ENCODE measurements at places on chromosomes 6 and 20.

DNA sequence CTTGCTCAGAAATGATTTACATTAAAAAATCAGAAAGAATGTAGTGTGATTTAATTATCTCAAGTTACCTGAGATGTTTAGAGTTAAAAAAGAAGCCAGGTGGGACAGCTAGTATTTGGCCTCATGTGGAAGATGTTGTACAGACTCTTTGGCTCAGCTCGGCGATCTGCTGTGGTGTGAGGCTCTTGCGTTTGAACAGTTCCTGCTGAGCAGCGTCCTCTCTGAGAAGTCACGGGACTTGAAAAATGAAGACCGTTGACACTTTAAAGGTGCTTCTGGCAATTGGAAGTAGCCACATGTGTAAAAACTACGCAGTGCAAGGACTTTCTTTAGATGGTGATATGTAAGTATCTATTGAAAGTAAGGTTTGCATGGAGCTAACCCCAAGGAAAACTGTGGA, 169.0 kb downstream of the BACH2 start:
- no peak for DNase-seq

DNA sequence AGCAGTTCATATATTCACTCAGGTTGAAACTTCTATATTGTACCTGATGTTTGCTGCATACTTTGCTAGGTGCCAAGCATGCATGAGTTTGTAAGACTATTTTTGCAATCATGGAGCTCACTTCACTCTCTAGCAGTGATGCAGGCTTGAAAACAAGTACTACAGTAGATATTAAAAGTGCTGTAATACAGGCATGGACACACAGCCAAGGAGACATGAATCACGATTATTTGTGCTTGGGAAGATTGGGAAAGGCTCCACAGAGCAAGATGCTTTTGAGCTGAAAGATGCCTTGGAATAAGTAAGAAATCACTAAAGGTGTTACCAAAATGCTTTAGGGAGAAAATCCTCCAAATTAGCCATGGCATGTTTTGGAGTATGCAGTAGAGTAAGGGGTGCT, 427.4 kb downstream of the UTRN start:
- no peak for DNase-seq

GRCh38 chr6:63634630-63635029, 972 bp upstream of the PHF3 start:
- DNase-seq: no peak

DNA sequence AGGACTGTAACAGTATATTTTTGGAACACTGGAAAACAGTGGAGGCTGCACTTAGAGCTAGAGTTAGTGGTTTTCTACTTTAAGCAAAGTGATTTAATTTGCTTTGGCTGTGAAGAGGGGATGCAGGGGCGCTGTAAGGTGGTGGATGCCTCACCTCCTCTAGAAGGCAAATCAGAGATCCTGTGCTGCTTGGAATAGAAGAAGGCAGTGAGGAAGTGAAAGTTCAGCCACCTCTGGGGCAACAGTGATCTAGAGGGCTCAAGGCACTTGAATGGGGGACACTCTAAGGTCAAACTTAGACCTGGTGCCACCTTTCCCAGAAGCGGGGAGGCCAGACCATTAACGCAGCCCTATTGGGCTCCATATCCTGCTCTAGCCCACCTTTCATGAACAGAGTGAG, 19.0 kb upstream of the SNRPB2 start:
- DNase-seq: no peak

DNA sequence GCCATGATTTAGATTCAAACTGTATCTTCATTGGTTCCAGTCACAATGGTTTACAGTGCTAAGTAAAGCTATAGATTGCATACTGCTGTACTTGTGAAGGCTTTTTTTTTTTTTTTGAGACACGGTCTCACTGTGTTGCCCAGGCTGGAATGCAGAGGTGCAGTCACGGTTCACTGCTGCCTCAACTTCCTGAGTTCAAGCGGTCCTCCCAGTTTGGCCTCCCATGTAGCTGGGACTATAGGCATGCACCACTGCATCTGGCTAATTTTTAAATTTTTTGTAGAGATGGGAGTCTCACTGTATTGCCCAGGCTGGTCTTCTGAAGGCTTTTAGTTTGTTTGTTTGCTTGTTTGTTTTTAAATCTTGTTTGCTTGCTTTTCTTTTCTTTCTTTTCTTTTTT, 24.9 kb downstream of the ITCH start:
- DNase-seq: no peak

GRCh38 chr6:37700620-37700973, 2.9 kb upstream of the MDGA1 start:
- DNase-seq: no peak

DNA sequence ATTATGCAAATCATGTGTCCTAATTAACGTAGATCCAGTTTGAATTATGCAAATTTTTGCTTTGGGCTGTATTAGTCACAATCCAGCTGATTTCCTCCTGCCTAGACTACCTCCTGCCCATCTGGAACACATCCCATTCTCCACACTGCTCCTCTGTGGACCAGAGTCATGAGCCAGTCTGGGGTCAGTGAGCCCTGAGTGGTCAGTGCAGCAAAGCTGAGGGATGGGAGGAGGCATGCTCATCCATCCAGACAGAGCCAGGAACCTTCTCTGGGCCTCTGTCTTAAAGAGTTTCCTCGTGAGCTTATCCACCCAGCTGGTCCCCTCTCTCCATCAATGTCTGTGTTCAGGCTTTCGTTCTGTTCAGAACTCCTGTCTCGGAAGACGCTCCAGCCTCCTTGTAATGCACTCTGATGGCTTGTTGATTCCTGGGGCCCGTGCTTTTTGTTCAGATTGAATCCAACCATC, 747.8 kb downstream of the PTPRT start:
- no peak for DNase-seq

- no peak for DNase-seq
These were observed 13.8 kb upstream of the RNF8 start for GRCh38 chr6:37339741-37340638.

GRCh38 chr6:156779206-156780094, 2.3 kb downstream of the ARID1B start:
- peak; percentile 41 for DNase-seq

- no peak for DNase-seq
These were observed 383.9 kb downstream of the KIF16B start for GRCh38 chr20:16189371-16189770.

- no peak for DNase-seq
These were observed 116.5 kb downstream of the CLIC5 start for GRCh38 chr6:45898941-45899682.

- no peak for DNase-seq
These were observed 139.1 kb upstream of the VGLL2 start for GRCh38 chr6:117126213-117126612.

GRCh38 chr6:104771258-104771832, 88.4 kb downstream of the HACE1 start:
- no peak for DNase-seq

GRCh38 chr6:45685076-45685475, 307.3 kb upstream of the SUPT3H start:
- no peak for DNase-seq

GRCh38 chr20:4920131-4920530, 81.2 kb downstream of the SLC23A2 start:
- no peak for DNase-seq

DNA sequence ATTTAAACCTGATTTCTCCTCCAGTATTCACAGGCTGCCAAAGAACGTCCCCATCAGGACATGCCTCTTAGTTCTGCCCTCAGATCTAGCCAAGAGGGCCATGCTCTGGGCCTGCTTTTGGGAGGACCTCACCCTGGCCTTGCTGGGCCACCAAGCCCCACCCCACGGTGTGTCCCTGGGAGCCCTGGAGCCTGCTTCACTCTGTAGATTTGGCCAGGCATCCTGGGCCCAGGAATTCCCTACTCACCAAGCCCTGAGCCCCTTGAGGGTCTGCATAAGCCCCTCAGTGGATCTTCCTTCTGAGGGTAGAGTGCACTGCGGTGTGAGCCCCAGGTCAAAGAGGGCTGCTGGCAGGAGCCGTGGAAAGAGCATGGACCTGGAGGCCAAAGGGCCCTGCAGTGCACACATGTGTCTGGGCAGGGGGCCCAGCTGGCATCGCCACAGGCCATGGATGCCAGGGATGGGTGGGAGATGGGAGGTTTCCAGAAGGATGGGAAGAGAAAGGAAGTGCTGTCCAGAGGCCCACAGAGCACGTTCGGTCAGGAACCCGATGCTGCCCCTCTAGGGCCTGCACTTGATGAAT, 98.0 kb downstream of the DACT2 start:
- DNase-seq: no peak

DNA sequence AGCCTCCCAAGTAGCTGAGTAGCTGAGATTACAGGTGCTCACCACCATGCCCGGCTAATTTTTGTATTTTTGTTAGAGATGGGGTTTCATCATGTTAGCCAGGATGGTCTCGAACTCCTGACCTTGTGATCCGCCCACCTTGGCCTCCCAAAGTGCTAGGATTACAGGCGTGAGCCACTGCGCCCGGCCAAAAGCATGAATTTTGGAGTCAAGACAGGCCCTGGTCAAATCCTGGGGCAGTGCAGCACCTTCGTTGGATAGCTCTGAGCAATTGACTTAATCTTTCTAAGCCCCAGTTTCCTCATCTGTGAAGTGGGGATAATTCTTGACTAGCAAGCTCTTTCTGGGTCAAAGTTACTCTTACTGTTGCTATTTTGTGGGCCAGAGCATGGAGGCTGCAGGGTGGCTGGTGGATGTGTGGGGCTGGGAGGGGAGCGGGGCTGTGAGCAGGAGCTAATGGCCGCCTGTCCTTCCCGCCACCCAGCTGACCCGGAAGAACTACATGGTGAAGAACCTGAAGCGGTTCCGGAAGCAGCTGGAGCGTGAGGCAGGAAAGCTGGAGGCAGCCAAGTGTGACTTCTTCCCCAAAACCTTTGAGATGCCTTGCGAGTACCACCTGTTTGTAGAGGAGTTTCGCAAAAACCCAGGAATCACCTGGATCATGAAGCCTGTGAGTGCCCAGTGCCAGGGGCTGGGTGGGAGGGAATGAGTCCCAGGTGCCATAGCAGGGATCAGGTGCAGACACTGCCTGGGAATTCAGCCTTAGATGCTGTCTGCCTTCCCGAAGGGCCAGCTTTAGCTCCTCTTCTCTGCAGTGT, 39.0 kb downstream of the TTLL9 start:
- DNase-seq: no peak

GRCh38 chr6:85459224-85459901, 9.5 kb downstream of the NT5E start:
- no peak for DNase-seq
